ENCODE measurements at places on chromosomes 6 and 20.

DNA sequence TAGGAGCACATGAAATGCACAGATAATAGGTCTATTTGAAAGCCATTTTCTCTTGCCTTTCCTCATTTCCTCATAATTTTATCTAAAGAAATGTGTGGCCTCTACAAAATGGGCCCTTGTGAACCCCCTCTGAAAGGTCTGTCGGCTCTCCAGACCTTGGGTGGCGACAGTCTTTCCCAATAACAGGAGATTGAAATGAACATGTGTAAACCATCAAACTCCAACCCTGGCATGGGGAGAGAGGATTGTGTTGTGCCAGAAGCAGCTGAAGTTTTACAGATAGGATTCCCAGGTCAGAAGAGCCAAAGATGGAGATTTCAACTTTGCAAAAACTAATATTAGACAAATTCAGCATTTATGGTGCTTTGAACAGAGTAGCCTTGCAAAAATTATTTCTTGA lies 277.1 kb upstream of the ECI2 start:
- DNase-seq = no peak

DNA sequence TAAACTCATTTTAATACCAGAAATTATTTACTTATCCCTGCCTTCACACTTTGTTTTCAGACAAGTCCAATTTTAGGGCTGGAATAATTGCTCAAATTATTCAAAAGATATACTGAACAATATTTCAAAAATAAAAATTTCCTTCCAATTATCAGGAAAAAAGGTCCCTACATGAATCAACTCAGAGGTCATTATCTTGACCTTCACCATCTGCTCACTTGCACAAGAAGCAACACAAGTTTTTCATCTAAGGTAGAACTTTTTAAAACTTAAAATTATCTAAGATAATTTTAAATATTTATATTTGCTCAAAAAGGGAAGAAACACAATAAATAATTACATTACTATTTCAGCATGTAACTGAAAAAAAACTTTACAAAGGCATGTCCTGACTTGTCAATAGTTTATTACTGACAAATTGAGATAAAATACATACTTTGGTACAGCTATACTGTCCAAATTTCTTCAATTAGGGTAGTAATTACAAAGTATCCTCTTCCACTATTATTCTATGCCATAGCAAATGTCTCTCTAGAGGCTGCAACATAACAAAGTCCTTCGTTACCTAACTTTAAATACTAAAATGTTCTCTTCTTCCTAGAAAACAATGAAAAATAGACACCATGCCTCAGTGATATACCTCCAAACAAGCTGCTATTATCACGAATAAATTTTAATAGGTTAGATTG lies 2.4 kb downstream of the CEP85L start:
- DNase-seq = no peak

GRCh38 chr6:43852350-43852864 lies 82.4 kb downstream of the VEGFA start:
- DNase-seq = no peak

DNA sequence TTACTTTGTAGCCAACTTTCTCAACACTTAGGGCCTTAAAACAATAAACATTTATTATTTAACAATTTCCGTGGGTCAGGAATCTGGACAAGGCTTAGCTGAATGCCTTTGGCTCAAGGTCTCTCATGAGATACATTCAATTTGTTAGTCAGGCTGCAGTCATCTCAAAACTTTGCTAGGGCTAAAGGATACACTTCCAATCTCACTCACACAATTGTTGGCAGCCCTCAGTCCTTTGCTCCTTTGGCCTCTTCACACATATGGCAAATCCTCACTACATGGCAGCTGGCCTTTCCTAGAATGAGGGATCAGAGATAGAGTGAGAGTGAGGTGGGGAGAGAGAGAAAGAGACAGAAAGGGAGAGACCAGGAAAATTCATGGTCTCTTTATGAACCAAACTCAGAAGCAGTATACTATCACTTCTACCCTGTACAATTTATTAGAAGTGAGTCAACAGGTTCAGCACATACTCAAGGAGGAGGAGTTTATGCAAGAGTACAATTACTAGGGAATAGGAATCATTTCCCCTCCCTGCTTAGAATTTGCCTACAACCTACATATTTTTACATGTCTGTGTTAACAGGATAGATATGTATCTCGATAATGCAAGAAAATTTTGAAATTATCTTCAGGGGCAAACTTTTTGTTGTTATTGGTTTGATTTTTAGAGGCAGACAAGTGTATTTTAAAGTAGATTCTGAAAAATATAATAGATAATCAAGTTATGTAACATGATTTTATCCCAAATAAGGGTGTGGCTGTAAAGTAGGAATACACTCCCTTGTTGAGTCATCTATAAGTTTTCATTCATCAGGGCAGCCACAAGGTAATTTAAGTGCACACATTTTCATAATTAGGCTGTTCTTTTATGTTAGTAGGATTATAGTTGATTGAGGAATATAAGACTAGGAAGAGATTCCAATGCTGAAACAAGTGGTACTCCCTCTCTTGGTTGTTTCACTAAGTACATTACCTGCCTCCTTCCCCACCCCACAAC lies 85.9 kb upstream of the HMGCLL1 start:
- no peak for DNase-seq

DNA sequence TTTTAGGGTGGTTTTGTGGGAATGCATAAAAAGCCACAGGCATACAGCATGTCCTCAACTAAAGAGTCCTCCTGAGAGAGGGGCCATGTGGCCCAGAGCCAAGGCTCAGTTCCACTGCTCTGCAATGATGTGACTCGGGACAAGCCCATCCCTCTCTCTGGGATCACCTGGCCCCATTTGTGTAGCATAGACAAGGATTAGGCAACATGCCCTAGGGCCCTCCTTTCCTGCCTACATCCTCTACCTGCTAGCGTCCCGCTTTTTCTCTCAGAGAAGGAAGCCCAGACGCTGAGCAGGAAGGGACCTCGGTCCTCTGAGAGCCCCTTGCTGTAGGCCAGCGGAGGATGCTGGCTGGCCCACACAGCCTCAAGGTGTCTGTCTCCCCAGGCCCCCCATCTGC lies 8.8 kb downstream of the TGM2 start:
- peak; percentile 55 for DNase-seq

- no peak for DNase-seq
These were observed 220.4 kb upstream of the ZNF217 start for GRCh38 chr20:53814060-53814459.

- no peak for DNase-seq
These were observed 85.0 kb downstream of the PLCG1 start for GRCh38 chr20:41222296-41222695.

DNA sequence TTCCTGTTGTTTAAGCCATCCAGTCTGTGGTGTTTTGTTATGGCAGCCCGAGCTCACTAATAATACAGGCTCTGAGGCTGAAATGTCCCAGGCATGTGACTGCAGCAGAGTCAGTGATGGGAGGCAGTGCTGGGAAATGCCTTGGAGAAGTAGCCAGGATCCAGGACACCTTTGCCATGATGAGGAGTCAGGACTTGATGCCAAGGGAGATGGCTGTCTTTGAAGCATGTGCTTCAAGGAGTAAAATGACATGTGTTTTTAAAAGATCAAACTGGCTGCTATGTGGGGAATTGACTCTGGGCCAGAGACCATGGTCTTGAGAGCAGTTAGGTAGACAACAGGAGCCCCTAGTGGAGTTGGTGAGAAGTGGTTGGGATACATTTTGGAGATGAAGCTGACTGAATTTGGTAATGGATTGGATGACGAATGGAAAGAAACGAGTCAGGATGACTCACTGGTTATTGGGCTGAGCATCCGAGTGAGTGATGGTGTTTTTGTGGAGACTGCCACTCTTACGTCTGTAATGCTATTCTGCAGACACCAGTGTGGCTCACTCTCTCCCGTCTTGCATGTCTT lies 322.2 kb downstream of the PLCB1 start:
- DNase-seq = no peak

GRCh38 chr20:57275813-57276212 lies 9.4 kb upstream of the BMP7 start:
- no peak for DNase-seq

DNA sequence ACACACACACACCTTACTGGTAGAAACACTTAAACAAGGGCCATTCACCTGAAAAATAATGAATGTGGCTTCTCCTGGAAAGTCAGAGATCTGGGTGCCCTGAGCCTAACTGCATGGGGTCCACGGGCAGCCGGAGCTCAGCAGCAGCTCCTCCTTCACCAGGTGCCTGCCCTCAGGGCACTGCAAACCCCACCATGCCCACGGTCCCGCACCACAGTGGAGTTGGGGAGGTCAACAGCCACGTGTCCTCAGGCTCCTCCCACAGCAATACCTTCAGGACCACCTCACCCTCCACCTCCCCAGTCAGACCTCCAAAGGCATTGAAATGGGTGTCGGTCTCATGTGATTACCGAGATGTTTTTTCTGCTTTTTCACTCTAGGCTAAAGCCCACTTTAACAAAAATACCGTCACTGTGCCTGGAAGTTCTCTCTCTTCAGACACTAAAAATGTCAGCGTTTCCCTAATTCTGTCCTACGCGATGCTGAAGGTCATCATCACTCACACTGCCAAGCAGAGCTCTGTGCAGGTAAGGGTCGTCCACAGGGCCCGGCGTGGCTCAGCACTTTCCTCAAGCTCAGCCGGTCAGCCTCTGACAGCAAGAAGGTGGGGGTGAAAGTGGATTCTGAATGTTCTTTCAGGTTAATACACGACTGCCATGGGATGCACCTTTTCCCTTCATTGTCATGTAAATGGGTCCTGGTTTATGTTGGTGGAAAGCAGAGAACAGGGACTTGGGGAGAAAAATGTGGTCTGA lies 48.9 kb downstream of the CDK5RAP1 start:
- DNase-seq = no peak

DNA sequence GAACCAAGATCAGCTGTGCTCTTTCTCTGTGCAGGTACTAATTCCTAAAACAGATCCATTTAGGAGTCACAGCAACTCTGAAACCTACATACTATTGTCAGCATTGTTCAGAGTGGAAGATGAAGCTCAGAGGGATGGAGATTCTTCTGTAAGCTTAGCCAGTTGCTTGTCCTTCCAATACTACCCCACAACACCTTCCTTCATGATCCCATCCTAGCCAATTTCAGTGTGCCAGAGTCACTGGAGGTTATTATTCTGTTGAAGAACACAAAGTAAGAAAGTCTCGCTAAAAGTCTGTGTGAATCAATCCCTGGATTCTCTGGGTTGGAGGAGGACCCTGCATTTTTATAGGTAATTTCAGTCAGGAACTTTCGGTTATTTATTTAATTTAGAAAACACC lies 2.3 kb downstream of the POPDC3 start:
- no peak for DNase-seq

DNA sequence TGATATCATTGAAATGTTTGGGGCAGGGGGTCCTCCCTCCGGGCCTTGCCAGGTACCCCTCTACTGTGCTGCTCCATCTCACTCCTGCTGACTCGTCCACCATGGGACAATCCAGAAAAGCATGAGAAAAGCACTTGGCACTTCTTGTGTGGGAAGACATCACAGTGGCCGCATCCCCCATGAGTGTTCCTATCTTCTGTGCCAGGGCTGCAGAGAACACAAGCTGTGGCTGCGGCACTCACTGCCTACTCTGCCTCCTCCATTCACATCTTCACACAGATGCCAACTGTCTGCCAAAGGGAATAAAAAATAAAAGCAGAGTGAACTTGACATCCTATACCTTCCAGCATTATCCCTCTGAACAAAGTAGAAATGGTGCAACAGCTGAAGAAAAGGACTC lies 117.4 kb upstream of the PROKR2 start:
- DNase-seq = no peak

DNA sequence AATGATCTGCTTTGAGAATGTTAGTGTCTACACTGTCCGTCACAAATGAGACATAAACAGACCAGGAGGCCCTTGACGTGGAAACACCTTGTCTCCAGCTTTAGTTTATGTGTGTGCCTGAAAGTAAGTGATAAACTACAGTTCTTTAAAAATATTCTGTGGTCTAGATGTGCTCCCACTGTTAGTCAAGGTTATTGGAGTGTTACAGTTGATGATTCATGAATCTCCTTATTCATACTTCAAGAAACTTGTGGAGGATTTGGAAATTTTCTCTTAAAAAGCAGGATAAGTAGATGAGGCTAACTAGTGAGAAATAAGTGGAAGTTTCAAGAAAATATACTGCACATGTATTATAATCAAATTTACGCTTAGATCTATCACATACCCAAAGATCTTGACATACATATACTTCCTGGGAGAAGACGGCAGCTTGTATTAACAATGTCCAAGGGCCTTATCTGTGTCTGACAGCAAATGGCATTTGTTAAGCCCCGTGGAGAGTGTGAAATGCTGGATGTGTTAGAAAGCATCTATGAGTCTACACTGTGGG lies 90.5 kb upstream of the MBOAT1 start:
- no peak for DNase-seq

GRCh38 chr6:140623498-140623897 lies 1249.0 kb upstream of the CITED2 start:
- no peak for DNase-seq

DNA sequence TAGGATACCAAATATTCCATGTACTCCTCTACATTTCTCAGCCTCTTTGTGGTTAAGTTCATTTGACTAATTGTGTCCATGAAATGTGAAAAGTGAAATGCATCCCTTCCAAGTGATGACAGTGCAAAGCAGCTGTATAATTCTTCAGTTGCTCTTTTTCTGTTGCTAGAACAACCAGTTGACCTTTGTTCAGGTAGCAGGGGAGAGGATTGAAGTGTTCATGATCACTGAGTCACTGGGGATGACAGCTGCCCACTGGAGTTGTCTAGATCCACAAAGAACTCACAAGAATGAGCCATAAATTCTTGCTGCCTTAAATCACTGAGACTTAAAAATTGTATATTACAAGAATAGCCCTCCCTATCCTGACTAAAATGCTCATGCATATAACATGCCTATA lies 254.6 kb downstream of the EPHA7 start:
- no peak for DNase-seq

DNA sequence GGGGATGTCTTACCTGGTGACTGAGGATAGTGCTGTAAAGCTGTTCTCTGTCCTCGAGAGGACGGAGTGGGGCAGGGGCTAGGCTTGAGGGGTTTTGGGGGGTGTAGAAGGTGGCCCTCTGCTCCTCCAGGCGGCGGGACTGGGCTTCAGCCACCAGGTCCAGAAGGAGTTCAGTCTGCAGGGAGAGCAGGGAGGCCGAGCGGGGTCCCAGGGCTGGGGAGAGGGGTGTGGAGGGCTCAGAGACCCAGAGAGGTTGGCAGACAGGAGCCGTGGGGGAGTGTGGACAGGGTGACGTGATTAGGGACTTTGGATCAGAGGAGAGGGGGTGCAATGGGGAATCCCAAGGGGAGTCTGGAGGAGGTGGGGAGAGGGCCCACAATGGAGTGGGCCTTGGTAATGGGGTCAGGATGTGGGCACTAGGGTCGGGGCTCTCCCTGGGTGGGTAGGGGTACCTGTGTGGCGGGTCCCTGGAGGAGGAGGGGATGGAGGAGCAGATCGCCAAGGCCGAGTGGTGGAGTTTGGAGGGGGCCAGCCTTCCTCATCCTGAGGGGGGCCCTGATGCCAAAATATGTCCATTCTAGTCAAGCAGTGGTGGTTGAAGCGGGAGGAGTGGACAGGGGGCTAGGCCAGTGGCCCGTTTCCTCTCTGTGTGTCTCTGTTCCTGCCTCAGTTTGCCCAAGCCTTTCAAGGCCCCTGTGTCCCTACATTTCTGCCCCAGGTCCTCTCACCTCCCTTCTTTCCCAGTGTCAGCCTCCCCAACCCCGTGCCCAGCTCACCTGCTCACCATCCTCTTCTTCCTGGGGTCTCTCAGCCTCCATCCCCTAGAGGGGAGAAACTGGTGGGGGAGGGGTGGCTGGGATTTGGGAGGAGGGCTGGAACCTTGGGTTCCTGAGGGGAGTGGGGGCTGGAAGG lies 491 bp downstream of the GPSM3 start:
- no peak for DNase-seq

GRCh38 chr20:43843096-43843964 lies 71.3 kb upstream of the TOX2 start:
- no peak for DNase-seq

GRCh38 chr20:55977690-55978459 lies 27.4 kb downstream of the CBLN4 start:
- no peak for DNase-seq
